RPMI8226 (cell line): ENCODE measurements at places on chromosomes 6 and 20.

DNA sequence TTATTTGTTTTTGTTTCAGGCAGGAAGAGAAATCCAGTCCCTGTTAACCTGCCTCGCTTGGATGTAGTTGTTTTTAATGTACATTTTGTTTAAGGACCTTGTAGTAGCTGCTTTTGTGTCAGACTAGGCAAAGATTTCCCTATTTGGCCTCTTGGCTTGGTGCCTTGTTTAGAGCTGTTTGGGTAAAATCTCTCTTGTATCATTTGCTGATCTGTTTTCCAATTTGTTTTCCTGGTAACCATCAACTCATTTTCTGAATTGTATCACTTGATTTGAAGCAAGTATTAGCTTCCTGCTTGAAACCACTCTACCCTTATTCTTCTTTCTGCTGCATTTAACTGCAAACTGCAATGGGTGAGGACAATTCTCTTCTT is 160.7 kb downstream of the ZFAND3 start:
- no peak for DNase-seq

GRCh38 chr20:3166913-3167342 is 6.4 kb downstream of the LZTS3 start:
- no peak for DNase-seq

DNA sequence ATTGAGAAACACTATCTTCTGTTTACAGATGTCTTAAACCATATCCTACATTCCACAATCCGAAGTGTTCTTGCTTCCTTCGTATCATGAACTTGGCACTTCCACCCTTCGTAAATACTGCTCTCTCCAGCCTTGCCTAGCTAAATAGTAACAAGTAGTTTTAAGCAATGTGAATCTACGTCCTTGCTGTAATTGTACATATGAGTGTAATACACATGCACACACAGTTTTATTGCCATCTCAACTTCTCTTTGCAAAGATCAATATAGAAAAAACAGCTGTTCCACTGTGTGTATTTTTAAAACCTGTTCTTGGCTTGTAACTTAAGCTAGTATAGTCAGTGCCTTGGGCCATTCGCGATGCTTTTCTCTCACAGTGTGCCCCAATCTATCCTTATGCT is 1524.7 kb downstream of the GRIK2 start:
- no peak for DNase-seq

- peak; percentile 69 for DNase-seq
These were observed 38.5 kb downstream of the SOD2 start for GRCh38 chr6:159654483-159655098.

- DNase-seq = peak; percentile 73
These were observed 50.9 kb upstream of the DACT2 start for GRCh38 chr6:168370310-168370991.

- DNase-seq = no peak
These were observed 138.5 kb downstream of the UST start for GRCh38 chr6:148885136-148885865.
